ENCODE measurements at places on chromosomes 2 and 18.

DNA sequence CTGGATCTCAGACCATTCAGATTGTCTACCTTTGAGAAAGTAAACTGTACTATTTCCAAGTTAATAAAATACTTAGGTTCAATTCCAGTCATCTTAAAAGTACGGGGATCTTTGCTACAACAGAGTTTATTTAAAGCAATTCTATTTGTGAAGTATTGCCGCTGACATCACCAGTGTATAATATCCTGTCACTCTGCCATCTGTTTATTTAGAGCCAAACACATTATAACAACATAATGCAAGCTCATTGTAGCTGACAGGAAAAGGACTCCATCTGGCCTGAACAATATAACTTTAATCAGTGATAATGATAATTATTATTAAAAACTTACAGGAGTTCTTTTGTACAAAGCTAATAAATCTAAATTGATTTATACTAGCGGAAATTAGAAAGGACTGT, 786.8 kb downstream of the ERBB4 start:
- DNase-seq = no peak

DNA sequence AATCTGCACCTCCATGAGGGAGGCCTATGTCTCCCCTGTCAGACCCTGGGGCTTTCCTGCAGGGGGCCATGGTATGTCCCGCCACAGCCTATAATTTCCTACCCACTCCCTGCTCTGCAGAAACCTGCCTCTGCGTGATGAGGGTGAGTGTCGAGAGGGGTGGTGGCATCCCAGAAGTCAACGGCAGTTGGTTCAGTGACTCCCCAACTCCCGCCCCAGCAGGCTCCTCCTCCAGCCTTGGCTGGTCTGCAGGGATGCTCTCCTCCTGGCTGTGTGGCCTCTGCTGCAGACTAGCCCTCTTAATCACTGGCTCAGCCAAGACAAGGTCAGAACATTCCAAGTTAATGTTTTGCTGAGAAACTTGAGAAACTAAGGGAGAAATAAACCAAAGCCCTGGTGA, 13.3 kb downstream of the CELF4 start:
- no peak for DNase-seq

GRCh38 chr18:62102221-62102620, 84.6 kb downstream of the PIGN start:
- DNase-seq = peak; percentile 43

DNA sequence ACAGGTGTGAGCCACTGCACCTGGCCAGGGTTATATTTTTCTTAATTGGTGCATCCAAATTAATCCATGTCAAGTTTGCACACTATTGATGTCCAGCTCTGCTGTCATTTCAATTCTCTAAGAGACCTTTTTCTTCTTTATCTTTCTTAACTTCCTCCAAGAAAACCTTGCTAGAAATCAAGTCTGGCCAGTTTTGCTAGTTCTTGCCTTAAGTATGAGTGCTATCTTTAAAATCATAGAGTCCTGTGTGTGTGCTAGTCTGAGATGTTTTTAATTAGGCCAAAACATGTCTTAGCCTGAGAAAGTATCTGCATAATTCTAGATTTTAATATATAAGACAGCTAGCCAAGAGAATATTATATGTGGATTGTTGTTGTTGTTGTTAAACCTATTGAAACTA, 56.2 kb upstream of the SLC39A10 start:
- no peak for DNase-seq

- no peak for DNase-seq
These were observed 82.0 kb downstream of the PHLPP1 start for GRCh38 chr18:62797329-62797728.

DNA sequence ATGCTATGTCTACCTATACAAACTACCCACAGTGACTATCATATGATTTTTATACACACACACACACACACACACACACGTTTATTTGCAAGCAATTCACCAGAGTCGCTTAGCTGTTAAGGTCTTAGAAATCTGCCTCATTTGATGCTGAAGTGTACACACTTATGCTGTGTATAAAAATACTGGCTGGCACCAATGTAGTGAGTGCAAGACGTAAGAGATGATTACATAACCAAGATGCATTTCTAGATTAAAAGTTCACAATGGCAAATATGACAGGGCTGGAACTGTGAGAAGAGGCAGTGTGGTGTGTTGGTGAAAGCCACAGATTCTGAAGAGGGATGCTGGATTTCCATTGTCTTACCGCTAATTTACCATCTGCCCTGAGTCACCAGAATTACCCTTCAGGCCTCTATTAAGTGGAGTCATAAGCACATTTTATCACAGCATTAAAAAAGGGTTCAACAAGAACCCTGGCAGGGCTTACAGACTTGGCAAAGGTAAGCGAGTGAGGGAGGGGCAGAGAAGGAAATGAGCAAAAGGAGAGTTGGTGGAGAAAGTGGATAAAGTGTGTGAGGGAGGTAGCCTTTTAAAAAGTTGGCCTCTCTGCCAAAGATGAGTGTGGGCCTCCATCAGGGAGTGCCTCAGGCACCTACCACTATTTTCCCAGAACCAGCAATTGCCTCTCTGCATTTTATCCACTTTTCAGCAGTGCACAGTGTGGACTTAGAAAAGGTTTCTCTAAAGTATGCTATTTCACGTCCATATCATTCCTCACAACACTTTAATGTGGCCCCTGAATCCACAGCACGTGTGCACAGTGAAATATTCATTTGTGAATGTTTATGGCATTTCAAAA, 21.5 kb downstream of the MEIS1 start:
- DNase-seq = no peak

- no peak for DNase-seq
These were observed 87.1 kb downstream of the HS1BP3 start for GRCh38 chr2:20563833-20564232.

- no peak for DNase-seq
These were observed 1079.8 kb upstream of the ZEB2 start for GRCh38 chr2:145599756-145600155.
